ENCODE measurements at places on chromosomes 12 and 14.

DNA sequence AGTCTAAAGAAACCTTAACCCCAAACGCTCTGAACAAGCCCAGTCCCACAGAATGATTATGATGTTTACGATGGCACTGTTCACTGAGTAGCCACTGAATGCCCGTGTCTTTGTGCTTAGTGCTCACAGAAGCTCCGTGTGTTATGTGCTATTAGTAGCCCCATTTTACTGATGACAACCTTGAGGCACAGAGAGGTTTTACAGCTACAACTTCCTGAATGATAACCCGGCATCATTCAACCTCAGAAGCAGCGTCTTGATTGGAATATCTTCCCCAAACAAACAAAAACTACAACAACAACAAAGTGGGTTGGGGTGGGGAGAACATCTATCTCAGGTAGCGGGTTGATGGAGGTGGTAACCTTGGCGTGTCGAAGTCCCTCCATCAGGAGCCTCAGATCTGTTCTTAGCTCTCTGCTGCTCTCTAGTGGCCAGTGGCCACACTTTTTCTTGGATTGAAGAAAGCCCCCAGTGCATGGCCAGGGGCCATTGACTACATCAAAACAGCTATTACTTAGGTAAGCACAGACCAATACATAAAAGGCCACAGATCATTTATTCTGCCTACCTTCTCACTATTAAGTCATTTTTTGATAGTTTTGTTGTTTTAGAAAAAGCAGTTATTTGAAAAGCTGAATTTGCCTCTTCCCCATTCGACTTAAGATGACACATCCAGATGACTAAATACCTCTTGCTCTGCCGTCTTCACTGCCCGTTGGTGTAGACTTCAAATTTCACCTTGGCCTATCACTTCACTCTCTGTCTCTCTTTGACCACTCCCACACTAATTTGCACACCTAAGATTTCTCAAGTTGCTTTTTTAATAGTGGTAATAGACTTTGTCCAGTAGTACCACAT is 376.9 kb downstream of the GALC start:
- peak; percentile 10 for DNase-seq

GRCh38 chr12:21989819-21990412 is 48.7 kb upstream of the ABCC9 start:
- DNase-seq, result no peak

DNA sequence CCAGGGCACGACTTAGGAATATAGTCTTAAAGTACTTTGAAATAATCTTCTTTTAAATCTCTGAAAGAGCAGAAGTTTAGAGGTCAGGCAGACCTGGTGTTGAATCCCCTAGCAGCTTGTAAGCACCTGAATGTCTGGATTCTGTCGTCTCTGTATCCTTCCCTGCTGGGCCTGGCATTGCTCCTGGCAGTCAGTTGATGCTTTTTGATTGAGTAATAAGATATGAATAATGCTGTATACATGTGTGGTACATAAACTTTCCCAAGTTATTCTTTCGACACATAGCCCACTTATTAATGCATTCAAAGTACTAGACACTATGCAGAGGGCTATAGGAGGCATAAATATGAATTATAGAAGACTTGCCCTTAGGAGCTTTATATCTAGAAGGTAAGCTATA is 31.4 kb downstream of the EVL start:
- no peak for DNase-seq

GRCh38 chr12:12265035-12265434 is 1.8 kb downstream of the LRP6 start:
- no peak for DNase-seq

All from CD4-positive, alpha-beta T cell treated with Interleukin-4 for 1 hour (primary cell).